ENCODE measurements at places on chromosomes 11 and 22.

GRCh38 chr11:129888451-129888850, 6.9 kb downstream of the NFRKB start:
- no peak for DNase-seq

DNA sequence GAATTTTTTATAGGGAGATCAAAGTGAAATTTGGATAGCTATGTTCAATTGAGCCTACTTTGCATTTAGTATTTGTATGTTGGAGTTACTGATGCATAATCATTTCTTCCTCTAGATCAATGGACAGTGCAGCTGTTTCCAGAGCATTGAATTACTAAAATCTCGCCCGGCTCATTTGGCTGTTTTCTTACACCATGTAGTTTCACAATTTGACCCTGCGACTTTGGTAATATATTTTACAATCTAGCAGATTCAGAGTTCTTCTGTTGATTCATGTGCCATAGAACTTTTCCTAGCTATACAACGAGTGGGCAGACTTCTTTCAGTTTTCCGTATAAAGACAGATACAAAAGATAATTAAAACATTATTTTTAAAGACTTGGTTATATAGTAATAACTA, 70.0 kb upstream of the GRIK4 start:
- DNase-seq, result no peak

- DNase-seq, result no peak
Observed at GRCh38 chr11:44387415-44387814, 77.5 kb upstream of the ALX4 start.

DNA sequence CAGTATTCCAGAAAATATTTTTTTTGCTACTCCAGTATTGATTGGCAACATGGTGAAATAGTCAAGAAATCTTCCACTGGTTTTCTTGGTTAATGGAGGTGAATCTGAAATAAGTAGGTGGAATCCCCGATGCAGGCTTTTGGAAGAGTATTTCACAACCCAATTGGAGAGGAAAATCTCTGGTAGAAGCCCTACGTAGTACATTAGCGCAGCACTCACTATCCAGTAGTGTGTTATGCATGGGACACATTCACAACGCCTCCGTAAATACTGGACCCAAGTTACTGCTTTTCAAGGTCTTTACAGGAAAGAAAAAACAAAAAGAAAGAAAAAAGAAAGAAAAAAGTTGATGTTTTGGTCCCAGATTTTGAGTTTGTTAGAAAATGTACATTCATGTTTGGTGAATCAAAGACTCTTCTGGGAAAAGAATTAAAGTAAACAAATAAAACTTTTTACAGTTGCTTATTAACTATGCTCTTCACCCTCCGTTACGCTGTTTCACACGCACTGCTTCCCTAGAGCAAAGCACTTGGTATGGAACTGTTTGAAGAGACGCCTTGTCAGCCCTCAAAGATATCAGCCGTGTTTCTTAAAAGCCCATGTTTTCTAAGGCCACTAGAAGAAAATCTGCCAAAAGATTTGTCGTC, 170.4 kb upstream of the CTSC start:
- no peak for DNase-seq

DNA sequence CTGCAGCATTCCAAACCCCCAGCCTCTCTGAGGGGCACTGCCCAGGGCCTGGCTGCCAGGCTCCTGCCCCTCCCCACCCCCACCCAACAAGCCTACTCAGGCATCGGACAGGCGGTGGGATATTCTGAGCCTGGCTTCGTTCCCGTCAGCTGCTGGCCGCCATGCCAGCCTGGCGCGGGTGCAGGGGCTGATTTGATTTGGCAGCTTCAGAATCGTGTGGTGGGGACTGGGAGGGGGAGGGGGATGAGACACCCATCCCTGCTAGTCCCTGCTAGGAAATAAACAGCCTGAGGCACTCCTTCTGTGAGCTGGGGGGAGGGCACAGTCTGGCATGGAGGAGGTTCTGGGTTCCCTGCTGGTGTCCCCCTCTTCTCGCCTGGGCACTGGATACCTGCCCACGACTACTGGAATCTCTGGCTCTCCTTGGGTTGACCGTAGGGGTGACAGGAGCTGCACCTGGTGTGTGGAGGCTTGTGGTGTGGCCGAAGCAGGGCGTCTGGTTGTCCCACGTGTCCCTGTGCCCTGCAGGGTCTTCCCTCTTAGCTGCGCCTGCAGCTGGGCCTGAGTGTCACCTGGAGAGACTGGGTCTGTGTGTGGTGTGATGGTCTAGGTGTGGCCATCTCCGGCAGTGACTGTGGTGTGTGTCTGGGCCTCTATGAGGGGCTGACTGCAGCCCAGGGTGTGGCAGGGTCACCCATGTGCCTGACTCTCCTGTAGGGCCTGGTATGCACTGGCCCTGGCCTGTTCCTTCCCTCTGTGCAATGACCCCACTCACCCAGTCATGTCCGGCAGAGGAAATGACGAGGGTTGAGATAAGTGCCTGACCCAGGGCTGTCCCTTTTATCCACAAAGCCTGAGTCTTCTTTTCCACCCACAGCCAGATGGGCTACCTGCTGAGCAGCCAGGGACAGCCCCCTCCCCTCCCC, 42.2 kb downstream of the PDE2A start:
- peak; percentile 79 for DNase-seq

GRCh38 chr11:121717296-121717695, 264.5 kb upstream of the SORL1-AS1 start:
- no peak for DNase-seq
